ENCODE measurements at places on chromosomes 2 and 18. TPM values are rescaled to one million over a fixed set of nuclear protein-coding genes. Genes with fewer than 3 reads are reported as not detected.

- no peak for DNase-seq
Observed at GRCh38 chr18:45793264-45793965, 32.1 kb upstream of the SIGLEC15 start.

DNA sequence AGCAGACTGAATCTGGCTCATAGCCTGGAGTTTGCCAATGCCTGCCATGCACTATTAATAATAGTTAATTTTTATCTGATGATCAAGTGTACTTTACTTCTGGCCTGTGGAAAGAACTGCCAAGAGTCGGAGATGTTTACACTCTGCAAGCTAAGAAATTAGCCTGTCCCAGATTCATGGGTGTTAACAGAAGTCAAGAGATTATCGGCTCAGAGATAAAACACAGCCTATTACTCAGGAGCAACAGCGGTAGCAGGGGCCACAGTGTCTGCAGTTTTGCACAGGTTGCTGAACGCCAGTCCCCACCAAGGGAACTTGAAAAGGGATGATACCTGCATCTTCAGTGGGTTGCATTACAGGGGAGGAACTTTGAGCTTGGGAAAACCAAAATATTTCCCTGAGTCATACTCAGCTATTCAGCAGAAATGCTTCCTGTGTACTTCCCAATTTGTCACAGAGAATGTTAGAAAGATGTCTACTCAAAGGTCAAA is 4.3 kb upstream of the ADI1 start:
- no peak for DNase-seq

GRCh38 chr18:33840212-33840593 is 262.2 kb downstream of the ASXL3 start:
- no peak for DNase-seq

- no peak for DNase-seq
Observed at GRCh38 chr2:162007447-162008040, 66.5 kb downstream of the DPP4 start.

- DNase-seq: no peak
Observed at GRCh38 chr2:13584020-13584419, 867.3 kb downstream of the TRIB2 start.

DNA sequence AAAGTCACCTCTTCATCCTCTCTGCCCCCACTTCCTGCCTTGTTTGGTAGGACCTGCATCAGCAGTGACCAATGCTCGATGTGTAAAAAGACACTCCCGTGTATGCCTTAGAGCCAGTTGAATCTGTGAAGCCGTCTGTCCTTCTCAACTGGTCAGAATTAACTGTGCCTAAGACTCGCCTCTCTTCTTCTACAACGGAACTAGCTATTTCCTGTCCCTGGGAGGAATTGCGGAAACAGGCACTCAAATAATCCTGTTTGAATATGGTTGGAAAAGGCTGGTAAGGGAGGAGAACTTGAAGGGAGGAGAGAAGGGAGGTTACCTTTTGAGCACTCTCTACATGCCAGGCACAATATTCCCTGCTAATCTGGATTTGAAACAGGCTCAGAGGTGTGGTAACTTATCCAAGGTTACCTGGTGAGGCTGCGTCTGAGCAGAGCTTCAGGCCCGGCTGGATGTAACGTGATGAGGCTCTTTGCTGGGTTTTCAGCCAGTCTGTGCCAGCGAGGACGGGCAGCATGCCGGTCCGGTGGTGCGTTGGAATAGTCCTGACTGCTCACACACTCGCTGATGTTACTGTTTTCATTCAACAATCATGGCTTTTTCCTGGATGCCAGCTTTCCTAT is 127.0 kb downstream of the FAM168B start:
- DNase-seq: no peak

GRCh38 chr2:167941604-167942003 is 305.8 kb downstream of the STK39 start:
- no peak for DNase-seq

DNA sequence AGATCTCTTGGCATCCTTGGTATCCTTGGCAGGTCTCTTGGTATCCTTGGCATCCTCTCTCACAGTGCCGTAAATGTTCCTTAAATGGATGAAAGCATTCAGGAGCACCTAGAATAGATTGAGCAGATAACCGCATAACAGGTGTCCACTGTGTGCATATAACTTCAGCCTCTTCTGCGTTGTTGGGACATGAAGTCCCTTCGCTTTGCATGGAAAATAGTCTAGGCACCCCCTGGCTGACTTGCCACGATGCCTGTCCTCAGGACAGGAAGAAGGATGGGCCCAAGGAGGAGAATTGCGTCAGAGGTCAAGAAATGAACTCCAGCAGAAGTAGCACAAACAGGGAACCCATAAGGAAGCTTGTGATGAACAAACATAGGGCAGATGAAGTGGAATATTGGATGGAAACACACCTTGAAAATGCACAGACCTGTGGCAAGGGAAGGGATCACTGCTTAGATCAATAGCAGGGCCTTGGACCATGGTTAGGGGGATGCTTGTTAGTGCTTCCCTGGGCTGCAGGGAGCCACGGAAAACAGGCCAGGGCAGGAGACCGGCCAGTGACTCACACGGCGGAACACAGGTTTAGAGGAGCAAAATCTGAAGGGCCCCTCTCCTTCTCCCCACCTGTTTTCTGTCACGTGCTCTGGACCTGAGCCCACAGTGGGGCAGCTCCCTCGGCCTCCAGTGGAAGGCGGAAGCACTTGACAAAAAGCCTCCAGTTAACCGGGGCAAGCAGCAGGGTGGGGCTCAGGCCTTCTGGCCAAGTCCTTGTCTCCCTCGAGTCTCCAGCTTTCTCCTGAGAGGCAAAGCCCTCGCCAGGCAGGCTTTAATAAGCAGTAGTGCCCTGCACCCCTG is 99.2 kb upstream of the ASAP2 start:
- DNase-seq: no peak

- no peak for DNase-seq
Observed at GRCh38 chr2:168196764-168197180, 50.6 kb downstream of the STK39 start.

GRCh38 chr2:143679617-143680016 is 550.4 kb downstream of the ARHGAP15 start:
- no peak for DNase-seq

DNA sequence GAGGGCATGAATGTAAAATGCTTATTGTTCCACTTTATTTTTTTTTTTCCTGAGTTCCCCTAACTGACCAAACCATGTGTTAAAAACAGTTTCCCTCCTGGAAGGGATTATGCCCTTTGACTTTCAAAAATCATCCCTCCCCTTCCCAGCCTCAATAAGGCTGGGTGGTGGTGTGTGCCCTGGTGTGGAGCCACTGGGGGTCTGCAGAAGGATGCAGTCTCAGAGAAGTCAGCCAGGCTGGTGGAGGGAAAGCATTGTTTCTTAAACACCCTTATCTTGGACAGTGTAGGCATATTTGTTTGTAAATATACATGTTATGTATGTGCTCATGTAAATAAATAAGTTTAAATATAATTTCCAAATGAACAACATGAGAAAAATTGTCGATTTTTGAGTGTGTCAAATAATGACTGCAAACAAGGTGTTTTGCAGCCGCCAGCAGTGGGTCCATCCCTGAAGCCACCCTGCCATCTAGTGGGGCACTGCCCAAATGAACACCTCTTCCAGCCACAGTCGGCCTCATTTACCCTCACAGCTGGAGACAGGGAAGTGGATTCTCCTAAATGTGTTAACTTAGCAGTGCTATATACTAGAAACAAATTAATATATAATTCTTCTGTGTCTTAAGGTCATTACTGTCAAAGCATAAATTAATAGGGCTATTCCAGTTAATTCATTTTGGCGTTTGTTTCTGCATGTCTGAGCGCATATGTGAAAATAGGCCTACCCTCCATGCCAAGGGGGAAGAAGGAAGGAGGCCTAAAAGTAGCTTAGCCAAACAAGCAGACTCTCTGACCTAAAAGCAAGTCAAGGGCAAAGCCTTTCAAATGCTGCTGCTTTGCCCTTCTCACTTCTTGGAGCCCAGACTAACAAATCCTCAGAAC is 209.6 kb upstream of the PIK3C3 start:
- no peak for DNase-seq

- DNase-seq: no peak
Observed at GRCh38 chr2:98761909-98762308, 31.0 kb upstream of the MGAT4A start.

DNA sequence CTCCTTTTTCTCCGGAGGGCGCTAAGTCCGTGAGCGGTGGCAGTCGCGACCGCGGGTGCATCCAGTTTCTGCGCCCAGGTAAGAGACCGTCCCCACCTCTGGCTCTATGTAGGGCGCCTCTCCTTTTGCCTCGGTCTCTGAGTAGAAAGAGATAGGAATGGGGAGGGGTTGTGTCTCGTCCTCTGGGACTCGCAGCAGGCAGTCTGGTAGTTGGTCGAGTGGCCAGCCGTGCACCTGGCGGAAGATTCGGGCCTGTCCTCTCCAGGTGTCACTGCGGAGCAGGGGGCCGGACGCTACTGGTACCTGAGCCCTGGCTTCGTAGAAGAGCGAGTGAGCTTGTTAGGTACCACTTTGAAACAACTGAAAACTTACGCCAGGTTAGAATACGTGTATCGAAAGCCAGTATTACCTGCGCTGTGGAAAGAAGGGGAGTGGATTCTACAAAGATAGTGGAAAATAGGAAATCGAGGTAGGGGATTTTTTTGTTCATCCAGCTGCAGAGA is 403 bp downstream of the MAP2 start:
- DNase-seq: peak; percentile 21

- no peak for DNase-seq
Observed at GRCh38 chr2:69100220-69100723, 87.3 kb downstream of the ANTXR1 start.

DNA sequence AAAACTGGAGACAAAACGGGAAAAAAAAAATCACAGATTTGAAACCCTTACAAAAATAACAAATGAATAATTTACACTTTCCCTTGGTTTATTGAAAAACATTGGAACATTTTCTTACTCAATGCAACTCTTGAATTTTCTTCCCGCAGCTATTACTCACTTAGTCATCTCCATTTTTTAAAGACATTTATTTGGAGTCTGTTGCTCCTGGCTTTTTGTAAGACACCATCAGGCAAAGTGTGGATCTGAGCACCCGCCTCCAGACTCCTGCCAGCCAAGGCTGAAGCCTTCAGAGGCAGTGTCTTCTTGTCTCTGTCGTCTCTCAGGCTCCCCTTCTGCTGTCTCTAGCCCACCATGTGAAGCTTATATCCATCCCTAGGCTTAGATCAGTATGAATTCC is 46.2 kb downstream of the TRIB2 start:
- DNase-seq: no peak

DNA sequence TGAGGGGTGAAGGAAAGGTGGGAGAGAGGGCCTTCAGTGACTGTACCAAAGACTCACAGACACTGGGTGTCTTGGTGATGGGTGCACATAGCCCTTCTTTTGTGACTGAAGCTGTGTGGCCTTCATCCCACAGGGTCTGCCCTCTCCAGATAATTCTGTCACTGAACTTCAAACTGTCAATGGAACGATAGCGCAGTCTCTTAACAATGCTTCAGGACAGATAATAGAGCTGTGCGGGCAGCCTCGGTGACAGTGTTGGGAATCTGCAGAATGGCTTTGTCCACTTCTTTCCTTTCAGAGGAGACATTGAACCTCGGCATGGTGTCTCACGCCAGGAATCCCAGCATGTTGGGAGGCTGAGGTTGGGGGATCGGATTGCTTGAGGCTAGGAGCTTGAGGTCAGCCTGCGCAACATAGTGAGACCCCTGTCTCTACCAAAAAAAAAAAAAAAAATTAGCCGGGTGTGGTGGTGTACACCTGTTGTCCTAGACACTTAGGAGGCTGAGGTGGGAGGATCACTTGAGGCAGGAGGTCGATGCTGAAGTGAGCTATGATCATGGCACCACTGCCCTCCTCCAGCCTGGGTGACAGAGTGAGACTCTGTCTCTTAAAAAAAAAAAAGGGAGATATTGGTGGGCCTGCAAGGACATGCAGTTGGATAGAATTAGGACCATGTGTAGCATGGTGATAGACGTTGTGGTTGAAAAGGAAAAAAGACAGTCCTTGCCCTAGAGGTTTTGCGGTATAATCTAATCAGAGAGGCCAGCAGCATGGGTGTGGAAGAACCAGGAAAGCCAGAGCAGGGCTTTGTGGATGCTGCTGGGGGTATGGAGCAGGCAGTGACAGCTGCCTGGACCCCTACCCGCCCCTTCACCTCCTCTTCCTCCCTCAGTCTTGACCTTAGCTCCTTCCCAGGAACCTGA is 91.4 kb downstream of the LDLRAD4 start:
- no peak for DNase-seq

DPP4 gene
- total RNA-seq: 1.9 TPM

CDKL4 gene
- total RNA-seq: not detected

GALNT13 gene
- total RNA-seq: not detected

SLC5A7 gene
- total RNA-seq: not detected

CCDC178 gene
- not detected for total RNA-seq

HOXD12 gene
- not detected for total RNA-seq

EIF2AK2 gene
- 39.9 TPM for total RNA-seq

EPAS1 gene
- total RNA-seq: 0.47 TPM

FBXO36 gene
- 0.78 TPM for total RNA-seq
